ENCODE measurements at places on chromosomes 5 and 9.

- no peak for DNase-seq
Observed at GRCh38 chr5:98769210-98769958, 4.1 kb upstream of the RGMB start.

DNA sequence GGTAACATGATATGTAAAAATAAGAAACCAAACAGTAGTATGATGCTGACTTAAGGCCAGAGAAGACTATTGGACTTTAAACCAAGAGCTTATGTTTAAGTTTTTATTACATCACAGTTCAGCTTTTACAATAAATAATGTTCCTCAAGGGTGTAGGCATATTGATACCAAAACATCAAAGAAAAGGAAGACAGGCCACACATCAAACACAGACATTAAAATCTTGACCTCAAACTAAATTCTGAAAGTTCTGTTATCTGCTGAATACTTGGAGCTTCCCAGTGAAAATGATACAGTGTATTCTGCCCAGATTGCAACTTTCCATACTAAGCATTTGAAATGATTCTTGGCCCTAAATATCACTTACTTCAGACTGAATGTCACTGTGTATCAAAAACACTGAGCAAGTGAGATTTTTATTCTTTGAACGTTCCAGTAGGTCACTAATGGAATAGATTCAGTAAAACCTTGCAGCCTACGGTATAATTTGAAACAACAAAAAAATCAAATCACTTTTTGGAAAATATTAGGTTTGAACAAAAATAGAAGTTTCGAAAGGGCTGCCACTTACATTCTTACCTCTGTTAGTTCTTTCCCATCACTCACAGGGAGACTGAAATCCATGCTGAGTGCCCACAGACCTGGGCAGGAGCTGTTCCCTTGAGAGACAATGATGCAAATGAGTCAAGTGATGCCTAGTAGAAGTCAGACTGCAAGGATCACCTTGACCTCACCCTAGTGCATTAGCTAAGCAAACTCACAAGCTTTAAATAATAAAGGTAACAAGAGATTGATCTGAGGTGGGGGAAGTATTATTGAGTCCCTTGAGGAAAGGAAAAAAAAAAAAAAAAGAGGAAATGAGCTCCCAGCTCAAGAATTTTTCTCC lies 2.5 kb downstream of the LPAR1 start:
- no peak for DNase-seq

- DNase-seq: no peak
Observed at GRCh38 chr9:109017493-109017892, 4.2 kb upstream of the CTNNAL1 start.

GRCh38 chr9:123772967-123773366 lies 157.0 kb downstream of the DENND1A start:
- no peak for DNase-seq

DNA sequence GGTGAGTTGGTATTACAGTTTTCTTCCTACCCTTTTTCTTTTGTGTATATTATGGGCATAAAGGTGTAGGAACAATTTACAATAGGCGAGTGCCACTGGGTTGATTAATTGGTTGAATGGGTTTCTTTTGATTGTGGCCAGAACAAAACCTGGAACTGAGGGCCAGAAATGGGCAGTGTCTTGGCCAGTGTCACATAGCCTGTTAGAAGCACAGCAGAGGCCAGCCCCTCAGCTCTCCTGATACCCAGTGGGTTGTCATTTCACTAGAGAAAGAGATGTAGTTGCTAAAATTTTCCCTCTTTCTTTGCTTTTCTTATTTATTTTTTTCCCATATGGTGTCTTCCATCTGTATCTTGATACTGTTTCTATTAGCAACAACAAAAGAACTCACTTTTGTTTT lies 38.8 kb upstream of the SEMA6A start:
- no peak for DNase-seq

GRCh38 chr5:91332267-91333045 lies 50.7 kb downstream of the ARRDC3 start:
- DNase-seq: no peak

GRCh38 chr9:70091572-70091971 lies 47.9 kb downstream of the MAMDC2 start:
- DNase-seq: no peak

- DNase-seq: no peak
Observed at GRCh38 chr5:150242251-150242894, 47.2 kb downstream of the CAMK2A start.

DNA sequence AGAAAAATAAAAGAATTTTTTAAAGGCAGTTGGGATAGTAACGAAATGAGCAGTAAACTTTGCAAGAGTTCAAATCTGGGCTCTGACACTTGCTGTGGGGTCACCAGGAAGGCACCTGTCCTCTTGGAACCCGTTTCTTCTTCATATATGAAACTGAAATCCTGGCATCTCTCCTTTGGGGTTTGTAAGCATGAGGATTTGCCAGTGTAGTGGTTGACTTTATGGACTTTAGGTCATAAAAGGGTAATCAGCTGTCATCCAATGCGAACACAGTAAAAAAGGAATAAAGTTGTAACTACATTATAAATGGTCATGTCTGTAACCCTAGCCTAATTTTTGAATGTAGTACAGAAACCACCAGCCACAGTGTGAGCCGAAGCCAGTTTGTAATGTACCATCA lies 1.3 kb downstream of the RAB14 start:
- DNase-seq: no peak

DNA sequence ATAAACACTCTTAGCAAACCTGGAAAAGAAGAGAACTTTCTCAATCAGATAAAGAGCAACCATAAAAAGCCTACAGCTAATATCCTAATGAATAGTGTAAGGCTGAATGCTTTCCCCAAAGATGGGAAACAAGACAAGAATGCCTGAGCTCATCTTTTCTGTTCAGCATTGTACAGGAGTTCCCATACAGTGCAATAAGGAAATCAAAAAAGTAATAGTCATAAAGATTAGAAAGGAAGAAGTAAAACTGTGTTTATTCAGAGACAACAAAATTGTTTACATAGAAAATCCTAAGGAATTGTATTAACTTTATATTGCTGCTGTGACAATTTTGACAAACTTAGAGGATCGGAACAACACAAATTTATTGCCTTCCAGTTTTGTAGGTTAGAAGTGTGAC lies 330.7 kb upstream of the SLC24A2 start:
- no peak for DNase-seq

- DNase-seq: no peak
Observed at GRCh38 chr9:37028420-37029031, 5.5 kb downstream of the PAX5 start.

GRCh38 chr9:21970800-21971640 lies 23.2 kb downstream of the CDKN2A start:
- no peak for DNase-seq
